HT1080 (cell line): ENCODE measurements at places on chromosomes 3 and 15.

DNA sequence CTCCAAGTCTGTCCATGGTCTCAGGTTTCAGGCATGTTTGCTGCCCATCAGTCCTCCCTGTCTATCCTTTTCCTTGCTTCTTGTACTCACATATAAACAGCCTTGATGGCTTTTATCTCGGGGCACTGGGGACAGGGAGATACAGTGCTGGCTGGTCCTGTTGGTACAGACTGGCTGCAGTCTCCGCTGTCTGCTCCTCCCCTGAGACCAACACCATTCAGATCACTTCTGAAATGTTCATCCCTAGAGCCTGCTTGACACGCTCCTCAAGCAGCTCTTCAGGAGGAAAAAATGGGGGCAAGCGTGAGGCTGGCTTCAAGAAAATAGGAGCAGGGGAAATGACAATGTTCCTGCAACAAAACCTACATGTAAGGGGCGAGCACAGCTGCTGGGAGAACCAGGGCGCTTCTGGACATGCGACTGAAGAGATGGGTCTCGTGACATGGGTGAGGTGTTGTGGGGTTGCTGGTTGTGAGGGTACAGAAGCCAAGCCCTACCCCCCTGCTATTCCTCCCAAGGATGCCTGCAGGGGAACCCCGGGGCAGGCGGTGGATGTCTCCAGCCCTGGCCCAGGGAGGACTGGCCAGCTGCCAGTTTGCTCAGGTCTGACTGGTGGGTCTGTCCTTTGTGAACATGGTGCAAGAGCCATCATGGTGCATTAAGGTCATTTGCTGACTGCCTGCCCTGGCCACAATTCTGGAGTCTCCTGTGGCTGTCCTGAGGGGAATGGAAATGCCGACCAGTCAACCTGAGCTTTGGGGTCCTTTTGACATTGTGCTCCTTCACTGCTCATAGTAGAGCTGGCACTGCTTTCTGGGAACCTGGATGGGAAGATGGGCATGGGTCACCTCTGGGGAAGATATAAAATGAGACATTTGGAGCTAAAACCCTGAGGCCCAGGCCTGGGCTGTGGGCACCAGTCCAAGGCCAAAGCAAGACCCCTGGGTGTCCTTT, 40.1 kb downstream of the KY start:
- no peak for DNase-seq

DNA sequence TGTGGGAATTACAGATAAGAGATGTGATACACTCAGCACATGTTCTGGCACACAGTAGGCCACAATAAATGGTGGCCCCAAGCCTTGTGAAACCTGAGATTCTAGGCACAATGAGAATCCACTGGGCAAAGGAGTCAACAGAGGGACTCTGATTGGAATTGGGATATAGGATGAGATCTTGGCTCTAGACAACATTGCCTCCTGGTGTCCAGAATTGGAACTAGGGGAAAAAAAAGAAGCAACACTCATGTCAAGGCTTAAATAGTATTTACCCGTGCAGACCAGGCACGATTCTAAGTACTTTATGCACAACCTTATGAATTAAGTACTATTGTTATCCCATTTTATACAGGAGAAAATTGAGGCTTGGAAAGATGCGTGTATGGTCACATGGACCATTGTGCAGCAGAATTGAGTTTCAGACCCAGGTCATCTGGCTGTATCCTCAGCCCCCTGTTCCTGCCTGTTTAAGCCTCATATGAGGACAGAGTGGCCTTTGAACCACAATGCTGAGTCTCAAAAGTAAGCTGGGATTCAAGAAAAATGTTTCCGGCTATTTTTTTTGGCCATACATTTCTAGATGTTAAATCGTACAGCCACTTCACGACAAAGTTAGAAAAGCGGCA, 124.8 kb downstream of the SV2B start:
- peak; percentile 52 for DNase-seq

DNA sequence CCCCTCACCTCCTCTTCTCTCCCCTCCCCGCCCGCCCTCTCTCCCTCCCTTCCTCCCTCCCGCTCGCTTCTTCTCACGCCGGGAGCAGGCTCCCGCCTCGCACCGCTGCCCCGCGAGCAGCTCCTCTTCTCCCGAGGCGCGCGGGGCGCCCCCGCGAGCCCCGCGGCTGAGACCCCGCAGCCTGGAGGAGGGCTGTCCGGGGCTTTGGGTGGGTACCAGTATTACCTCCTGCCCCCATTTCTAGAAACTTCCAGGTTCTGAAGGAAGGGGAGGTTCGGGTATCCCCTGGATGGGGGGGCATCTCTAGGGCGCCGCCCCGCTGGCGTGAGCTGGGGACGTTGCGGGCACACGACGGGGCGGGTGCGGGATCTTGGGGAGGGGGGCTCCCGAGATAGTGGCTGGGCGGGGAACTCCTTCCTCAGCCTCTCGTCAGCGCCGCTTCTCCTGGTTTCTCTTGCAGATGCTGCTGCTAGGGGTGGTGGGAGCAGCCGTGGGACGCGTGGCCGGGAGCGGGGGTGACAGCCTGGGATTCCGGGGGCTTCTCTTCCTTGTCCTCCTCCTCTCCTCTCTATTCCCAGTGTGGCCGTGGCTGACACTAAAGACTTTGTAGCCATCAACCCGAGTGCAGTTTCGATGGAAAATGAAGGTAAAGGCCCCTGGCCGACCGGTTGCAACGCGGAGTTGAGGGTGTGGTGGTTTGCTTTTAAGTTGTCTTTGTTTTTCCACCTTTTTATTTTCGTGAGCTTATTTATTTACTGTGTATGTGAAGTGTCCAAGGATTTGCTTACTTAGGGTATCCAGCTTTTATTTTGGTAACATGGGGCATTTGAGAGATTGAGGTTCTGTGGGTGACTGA, 474 bp downstream of the ATP2C1 start:
- peak; percentile 25 for DNase-seq

DNA sequence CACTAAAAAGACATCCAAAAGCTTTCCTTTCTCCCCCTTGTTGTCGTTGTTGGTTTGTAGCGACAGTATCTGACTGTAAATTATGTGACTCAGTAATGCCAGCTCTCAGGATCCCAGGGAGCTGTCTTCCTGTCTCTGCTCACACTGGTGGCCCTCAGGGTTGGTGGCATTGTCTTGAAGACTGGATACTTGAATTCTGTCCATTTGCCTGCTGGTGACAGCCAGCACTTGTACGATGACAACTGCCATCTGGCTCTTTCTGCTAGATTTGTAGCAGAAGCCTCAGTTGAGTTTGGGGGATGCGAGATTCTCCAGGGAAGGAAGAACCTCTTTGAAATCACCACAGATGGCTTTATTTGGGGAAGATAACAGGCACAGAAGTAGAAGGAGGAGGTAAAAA, 120.8 kb downstream of the ARPP21 start:
- DNase-seq, result no peak

DNA sequence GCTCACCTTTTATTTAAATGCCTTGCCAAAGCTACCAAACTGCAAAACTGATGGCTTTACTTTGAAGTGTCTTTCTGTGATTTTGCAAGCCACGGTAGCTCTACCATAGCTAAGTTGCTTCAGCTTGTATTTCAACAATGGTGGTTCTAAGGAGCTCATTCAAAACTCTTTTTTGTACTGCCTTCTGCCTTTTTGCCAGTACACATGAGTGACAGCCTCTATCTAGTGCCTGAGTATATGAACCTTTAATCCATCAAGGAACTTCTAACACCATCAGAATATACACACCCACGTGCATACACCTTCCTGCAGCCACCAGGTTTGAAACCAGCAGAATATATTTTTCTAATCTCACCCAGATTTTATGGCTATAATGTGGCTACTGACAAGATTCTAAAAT, 10.4 kb upstream of the NR2F2 start:
- no peak for DNase-seq

GRCh38 chr3:123732447-123732846, 147.6 kb upstream of the HACD2 start:
- peak; percentile 99 for DNase-seq

- DNase-seq, result peak; percentile 58
These were observed 18.6 kb upstream of the TICRR start for GRCh38 chr15:89556413-89557262.

GRCh38 chr3:140883428-140884040, 58.1 kb upstream of the SLC25A36 start:
- DNase-seq, result peak; percentile 64

GRCh38 chr15:89566181-89566580, 9.1 kb upstream of the TICRR start:
- DNase-seq, result no peak

DNA sequence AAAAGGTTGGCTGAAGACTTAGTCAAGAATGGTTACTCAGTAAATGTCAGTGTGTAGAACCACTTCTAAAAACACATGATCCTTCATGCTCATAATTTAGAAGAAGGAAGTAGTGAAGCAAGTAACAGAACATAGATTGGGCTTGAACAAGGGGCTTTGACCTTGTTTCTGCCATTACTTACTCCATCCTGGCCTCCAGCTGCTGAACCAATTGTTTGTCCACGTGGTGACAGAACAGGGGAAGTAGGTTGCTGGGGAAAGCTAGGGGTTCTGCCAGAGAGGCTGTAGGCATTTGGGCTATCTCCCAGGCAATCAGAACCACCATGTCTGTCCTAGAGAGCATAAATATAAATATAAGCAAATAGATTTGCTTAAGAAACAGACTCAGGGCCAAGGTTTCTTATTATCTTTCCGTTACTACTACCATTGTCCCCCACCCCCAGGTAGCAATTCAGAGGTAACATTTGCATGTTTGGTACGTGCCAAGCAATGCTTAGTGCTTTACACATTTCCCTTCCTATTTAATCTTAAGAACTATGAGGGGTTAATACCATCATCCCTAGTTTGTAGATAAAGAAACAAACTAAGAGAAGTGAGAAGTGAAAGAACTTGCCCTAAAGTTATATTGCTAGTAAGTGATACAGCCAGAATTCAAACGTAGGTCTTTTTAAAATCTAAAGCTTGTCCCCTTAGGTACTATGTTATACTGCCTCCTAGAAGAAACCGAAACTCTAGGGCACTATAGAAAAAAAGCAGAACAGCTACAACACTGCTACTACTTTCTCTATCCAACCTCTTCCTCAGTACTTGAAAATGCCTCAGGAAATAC, 3.0 kb upstream of the SPG11 start:
- no peak for DNase-seq

- DNase-seq, result peak; percentile 52
These were observed 528.1 kb downstream of the FOXP1 start for GRCh38 chr3:71055257-71056001.

GRCh38 chr15:78630886-78631633, 9.9 kb downstream of the CHRNB4 start:
- DNase-seq, result no peak

- no peak for DNase-seq
These were observed 70.1 kb upstream of the RORA start for GRCh38 chr15:61299075-61299763.

GRCh38 chr3:141234283-141234682, 2.7 kb downstream of the PXYLP1 start:
- DNase-seq, result no peak

GRCh38 chr3:146503461-146504202, 34.3 kb upstream of the PLSCR2 start:
- DNase-seq, result peak; percentile 96

- DNase-seq, result no peak
These were observed 58.1 kb upstream of the MRPS22 start for GRCh38 chr3:139285691-139286090.

DNA sequence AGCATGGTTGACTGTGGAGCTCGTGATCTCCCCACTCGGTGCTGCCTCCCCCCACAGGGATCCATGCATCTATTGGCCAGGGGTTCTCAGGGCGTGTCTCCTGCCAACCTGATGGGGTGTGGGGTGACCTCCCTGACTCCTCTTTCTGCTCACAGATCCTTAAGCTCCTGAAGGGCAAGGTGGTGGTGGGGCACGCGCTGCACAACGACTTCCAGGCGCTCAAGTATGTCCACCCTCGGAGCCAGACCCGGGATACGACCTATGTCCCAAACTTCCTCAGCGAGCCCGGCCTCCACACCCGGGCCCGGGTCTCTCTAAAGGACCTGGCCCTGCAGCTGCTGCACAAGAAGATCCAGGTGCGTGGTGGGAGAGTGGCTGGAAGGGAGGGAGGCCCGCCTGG, 7.9 kb downstream of the AEN start:
- no peak for DNase-seq

DNA sequence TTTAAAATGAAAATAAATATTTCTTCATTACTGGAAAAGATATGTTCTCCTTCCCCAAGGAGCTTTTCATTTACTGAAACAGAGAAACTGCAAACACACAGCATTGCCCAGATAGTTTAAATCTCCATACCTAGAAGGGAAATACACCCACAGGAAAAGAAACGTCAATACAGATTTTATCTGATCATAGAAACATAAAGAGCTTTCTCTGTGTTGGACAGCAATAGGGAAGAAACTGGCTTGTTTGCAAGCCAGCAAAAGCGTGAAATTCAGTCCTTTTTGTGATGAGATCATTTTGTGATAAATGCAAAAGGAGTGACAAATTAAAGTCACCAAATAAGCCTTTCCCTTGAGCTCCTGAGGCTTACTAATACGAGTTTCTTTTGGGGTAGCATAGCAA, 398.0 kb downstream of the TIGIT start:
- DNase-seq, result no peak

- DNase-seq, result peak; percentile 59
These were observed 41.0 kb downstream of the DGKG start for GRCh38 chr3:186320862-186321568.

DNA sequence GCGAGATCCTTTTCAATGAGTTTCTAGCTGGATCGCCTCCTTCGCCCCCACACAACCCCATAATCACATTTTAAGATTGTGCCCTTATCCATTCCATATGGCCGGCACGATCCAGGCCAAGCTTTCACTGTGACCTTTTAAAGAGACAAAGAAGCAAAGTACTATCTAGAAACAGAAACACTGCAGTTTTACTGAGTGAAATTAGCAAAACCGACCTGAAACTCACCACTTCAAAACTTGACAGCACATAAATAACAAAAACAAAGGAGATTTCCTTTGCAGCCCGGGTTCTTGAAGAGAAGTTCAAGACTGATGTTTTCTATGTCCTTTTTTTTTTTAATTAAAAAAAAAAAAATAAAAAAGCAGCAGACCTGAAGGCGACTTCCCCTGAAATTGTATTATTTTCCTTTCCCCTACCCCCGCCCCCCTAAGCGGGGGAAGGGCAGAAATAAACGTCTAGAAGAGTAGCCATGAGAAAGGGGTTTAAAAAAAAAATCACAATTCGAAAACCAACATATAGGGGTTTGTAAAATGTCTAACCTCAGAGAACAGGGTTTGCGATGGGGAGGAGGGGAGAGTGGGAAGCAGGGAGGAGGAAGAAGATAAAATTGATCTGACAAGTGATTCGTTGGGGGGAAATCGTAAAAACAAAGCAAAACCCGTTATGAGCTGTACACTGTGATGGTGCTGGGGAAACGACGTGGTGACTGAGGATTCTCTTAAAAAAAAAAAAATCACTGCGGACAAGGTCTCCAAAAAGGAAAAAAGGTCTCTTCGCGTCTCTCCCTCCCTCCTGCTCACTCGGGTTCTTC, 1.5 kb downstream of the SATB1 start:
- DNase-seq, result peak; percentile 59

- DNase-seq, result peak; percentile 40
These were observed 4.4 kb upstream of the IQSEC1 start for GRCh38 chr3:13077431-13078162.

DNA sequence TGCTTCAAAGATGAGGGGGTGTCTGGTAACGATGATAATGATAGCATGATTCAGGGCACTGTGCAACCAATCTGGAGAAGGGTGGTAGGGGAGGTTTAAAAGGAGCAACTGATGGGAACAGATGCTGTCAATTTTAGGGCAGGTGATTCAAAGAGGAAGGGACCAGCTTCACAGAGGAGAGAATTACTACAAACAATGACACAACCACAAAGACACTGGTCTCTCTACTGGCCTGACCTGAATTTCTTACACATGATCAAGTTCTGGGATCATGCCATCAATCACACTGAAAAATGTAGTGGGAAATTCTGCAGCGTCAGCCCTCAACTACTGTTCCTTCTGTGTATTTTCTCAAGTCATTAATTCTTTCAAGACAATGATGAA, 2.6 kb upstream of the CDV3 start:
- DNase-seq, result no peak
